ENCODE measurements at places on chromosomes 16 and 17.

DNA sequence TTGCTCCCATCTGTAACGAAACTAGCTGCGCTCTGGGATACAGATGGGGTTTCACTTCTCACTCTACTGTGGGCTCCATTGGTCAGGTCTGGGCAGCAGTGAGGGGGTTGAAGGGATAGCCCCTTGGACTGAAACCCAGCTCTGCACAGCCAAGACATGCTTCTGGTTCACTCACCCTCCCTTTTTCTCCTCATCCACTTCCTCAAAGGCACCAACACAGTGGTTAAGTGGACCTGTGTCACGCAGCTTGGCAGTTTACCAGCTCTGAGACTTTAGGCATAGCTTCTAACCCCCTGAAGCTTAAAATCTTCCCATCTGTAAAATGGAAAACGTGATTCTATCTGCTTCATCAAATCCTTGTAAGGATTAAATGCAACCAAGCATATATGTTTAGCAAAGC, 11.5 kb upstream of the KRT38 start:
- DNase-seq = no peak

GRCh38 chr17:46876353-46876887, 25.0 kb downstream of the WNT9B start:
- DNase-seq = peak; percentile 37

- no peak for DNase-seq
These were observed 33.3 kb downstream of the RPH3AL start for GRCh38 chr17:319266-319665.

GRCh38 chr16:86980644-86981043, 336.5 kb downstream of the C16orf95 start:
- DNase-seq = no peak

GRCh38 chr16:85898521-85899442, at the start of gene IRF8:
TSS of gene IRF8 (plus strand) at chr16:85899162. CDS start at chr16:85903016, 3,854 bp downstream.
- DNase-seq = no peak

DNA sequence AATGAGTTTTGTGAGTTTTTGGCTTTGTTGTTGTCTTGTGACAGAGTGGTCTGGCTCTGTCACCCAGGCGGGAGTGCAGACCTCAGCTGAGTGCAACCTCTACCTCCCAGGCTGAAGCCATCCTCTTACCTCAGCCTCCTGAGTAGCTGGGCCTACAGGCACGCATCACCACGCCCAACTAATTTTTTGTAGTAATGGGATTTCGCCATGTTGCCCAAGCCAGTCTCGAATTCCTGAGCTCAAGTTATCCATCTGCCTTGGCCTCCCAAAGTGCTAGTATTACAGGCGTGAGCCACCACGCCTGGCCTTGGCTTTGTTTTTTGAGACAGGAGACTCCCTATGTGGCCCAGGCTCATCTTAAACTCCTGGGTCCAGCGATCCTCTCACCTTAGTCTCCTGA, 15.1 kb downstream of the CRK start:
- no peak for DNase-seq

- no peak for DNase-seq
These were observed 14.9 kb downstream of the KRT9 start for GRCh38 chr17:41556931-41557330.

DNA sequence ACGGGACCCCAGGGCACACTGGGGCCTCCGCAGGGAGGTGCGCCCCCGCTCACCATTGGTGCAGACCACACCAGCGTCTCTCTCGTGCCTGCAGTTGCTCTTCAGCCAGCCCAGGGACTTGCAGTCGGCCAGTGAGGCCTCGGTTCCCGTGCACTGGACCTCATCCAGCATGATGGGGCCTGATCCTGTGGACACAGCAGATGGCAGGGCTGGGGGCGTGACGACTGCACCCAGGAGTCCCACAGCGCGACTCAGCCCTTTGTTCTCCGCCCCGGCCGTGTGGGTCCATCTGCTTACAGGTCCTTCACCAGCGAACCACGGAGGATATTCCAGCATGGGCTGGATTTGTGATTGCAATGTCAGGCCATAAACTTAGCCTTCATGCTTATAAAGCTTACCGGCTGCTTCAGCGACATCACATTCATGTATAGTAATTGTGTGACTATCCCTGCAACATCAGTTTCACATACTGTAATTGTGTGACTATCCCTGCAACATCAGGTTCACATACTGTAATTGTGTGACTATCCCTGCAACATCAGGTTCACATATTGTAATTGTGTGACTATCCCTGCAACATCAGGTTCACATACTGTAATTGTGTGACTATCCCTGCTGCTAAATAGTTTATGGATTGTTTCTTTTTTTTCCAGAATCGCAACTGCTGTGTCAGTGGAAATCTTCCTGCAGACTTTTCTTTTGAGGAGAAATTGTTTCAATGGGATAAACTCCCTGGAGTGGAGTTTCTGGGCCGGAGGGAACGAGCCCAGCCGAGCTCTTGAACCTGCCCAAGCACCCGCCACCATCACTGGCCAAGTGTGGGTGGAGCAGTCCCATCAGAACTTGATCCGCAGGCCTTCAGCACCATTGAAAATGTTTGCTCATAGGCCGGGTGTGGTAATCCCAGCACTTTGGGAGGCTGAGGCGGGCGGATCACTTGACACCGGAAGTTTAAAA, 4.8 kb downstream of the LGALS3BP start:
- peak; percentile 78 for DNase-seq

DNA sequence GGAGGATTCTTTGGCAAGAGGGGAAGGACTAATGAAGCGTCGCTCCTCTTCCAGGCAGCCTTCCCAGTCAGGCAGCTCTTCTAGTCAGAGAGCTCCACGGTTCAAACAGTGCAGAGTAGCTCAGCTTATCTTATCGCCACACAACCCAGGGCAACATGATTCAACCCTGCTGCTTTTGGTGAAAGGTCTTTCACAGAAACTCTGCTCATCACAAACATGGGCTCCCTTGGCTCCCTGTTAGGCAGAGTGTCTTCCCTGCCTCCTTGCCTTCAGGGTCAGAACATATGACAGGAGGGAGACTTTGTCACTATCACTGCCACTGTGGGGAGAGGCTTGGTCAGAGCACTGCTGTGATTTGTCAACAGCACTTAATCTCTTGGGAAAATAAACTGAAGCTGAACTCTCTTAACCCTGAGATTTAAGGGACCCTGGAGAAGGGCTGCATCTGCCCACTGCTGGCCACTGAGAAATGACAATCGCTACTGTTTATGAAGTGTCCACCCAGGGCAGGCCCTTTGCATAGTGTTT, 6.9 kb upstream of the SLC13A2 start:
- DNase-seq = no peak

GRCh38 chr16:78227855-78228254, 128.4 kb downstream of the WWOX start:
- no peak for DNase-seq

DNA sequence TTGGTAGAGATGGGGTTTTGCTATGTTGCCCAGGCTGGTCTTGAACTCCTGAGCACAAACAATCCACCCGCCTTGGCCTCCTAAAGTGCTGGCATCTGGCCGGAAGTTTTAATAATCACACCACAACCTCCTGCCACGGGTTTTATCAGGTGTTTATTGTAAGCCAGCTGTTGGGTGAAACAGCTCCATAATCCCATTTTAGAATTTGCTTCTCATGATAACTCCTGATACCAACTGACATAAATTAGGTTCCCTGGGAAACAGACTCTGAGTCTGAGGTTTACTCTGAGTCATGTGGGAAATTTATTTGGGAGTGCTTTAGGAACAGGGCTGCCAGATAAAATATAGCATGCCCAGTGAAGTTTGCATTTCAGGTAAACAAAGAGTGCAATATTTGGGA, 122.6 kb upstream of the MED13 start:
- DNase-seq = peak; percentile 31

DNA sequence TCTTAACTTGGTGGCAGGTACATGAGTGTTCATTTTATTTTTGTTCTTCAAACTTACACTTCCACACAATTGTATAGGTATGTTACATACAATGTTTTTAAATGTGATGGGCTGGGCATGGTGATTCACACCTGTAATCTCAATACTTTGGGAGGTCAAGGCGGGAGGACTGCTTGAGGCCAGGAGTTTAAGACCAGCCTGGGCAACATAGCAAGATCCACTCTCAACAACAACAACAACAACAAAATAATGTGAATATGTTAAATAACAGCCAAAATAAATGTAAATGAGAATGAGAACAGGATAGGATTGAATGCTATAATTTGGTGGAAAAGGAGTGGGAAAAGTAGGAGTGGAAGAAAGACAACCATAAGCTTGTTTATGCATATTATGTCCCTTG, 2.6 kb downstream of the NSMCE1 start:
- no peak for DNase-seq

DNA sequence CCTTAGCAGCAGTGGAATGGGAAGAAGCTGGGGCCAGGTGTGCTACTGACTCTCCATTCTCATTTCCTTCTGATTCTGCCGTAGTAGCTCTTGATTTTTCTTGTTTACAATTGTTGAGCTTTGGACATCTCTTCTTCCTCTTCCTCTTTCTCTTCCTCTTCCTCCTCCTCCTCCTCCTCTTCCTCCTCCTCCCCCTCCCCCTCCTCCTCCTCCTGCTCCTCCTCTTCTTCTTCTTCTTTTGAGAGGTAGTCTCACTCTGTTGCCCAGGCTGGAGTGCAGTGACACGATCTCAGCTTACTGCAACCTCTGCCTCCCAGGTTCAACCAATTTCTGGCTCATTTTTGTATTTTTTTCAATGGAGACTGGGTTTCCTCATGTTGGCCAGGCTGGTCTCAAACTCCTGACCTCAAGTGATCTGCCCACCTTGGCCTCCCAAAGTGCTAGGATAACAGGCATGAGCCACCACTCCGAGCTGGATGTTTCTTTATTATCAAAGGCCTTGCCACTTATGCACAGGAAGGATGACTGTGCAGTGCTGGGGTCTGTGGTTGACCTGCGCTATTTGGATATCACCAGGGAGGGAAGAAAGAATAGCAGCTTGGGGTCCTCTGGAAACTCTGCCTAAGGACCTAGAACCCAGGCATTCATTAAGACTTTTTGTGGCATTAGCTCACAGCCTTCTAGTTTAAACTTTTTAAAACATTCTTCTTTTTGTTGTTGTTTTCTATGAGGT, 127.8 kb upstream of the KCNJ16 start:
- DNase-seq = peak; percentile 35

DNA sequence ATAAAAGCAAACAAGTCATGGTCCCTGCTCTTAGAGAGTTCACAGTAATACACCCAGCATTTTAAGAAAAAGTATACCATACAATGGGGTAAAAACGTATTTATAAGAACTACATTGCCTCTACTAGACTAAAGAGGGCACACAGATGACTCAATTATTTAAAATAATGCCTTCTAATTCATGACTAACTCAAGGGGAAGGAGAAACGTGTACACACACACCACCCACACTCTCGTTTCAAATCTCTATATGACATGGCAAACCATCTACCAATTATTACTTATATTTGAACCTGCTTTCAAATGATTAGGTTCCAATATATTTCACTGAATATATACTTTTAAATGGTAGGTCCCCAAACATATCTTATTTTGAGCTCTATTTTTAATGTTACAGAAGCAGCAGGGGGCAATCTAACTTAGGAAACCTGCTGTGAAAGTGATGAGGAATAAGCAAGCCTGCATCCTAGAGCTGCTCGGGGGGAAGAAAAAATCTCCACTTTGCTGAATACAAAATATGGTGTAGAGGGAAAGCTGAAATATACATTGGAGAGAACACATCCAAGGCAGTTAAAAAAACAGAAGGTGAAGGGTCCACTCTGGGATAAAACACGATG, 232.4 kb upstream of the PSMD7 start:
- peak; percentile 1 for DNase-seq

DNA sequence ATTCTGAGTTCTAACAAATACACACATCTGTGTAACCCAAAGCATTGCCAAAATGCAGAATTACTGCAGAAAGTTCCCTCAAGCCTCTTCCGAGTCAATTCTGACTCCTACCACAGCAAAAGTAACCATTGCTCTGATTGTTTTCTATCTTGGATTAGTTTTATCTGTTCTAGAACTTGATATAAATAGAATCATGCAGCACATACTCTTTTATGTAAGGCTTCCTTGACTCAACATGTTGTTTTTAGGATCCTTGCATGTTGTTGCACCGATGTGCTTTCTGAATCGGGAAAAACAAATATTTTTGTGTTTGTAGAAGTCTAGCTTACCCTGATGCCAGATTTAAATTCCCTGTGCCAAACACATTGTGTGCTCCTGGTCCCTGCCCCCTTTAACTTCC, 140.4 kb downstream of the CDH13 start:
- DNase-seq = no peak

GRCh38 chr17:81126281-81127132, 38.8 kb upstream of the PVALEF start:
- DNase-seq = no peak

GRCh38 chr17:50117202-50118051, 12.5 kb downstream of the SAMD14 start:
- DNase-seq = peak; percentile 71

GRCh38 chr16:64459402-64459801, 662.5 kb downstream of the CDH11 start:
- no peak for DNase-seq

All from ELR (cell line).